ENCODE measurements at places on chromosomes 7 and 10. TPM values are rescaled to one million over a fixed set of nuclear protein-coding genes. Genes with fewer than 3 reads are reported as not detected.

- no peak for DNase-seq
Measured at GRCh38 chr7:64182036-64182790, 24.8 kb upstream of the ZNF735 start.

DNA sequence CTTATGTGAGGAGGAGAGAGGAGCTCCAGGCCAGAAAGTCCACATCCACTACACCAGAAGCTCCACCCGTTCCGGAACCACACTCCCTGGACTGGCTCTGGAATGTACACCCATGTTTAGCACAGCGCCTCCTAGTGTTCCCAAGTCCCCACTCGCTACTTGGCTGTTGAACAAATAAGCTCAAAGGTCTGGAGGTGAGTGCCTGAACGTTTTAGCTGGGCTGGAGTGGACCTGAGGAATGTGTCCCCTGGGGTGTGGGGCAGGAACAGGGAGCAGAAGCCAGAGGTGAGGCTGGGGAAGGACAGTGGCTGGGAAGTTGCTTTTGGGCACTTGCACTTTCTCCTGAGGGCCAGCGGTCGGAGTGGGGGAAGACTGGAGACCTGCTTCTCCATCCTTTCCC, 164.1 kb upstream of the CDCA7L start:
- DNase-seq = peak; percentile 41

GRCh38 chr7:155198901-155199845, 98.5 kb upstream of the INSIG1 start:
- no peak for DNase-seq

GRCh38 chr10:108187408-108188012, 1023.0 kb upstream of the SORCS1 start:
- DNase-seq = no peak

DNA sequence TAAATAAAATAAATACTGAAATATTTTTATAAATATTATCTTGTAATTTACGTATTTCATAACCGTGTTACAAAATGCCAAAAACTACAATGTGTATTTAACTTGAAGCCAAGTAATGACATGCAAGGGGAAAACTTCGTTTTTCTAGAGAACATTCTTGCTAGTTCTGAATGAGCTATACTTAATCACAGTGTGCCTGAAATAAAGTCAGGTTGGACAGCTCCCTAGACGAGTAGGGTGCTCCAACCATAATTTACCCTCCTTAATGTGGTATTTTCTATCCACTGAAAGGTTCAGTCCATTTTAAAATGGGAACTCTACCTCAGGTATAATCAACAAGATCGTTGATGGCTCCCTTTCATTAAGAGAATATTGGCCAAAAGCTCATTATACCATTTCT, 194.5 kb upstream of the AHR start:
- no peak for DNase-seq

- no peak for DNase-seq
Measured at GRCh38 chr7:81114633-81115032, 195.8 kb upstream of the SEMA3C start.

The FZD8 gene
- total RNA-seq = 14.8 TPM

The SUPV3L1 gene
- 29.1 TPM for total RNA-seq

The KIAA1217 gene
- 19.5 TPM for total RNA-seq

The MKX gene
- 0.50 TPM for total RNA-seq

The PGAM1 gene
- total RNA-seq = 258 TPM

The OR13A1 gene
- total RNA-seq = not detected

Measured in left cardiac atrium (tissue), 4 donors.